Activated CD4-positive, CD25-positive, alpha-beta regulatory T cell (primary cell): ENCODE measurements at places on chromosomes 13 and 19.

GRCh38 chr13:66087269-66087710 is 1142.8 kb downstream of the PCDH9 start:
- DNase-seq, result no peak

DNA sequence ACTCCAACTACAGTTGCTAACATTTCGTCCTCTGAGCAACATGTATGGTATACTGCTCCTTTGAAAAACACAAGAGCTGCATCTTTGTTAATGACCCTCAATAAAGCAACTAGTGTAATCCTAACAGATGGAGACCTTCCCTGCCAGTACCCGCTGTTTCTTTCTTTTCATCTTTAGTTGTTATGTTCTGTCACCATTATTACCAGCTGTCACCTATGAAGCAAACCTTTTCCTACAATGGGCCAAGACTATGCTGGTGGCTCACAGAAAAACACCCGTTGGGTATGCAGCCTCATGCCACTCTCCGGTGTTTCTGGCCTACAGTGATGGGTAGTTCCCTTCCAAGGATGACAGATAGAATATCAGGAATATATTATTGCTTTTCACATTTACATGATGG is 29.7 kb upstream of the CYSLTR2 start:
- no peak for DNase-seq

- DNase-seq, result no peak
These were observed 618.0 kb upstream of the ARGLU1 start for GRCh38 chr13:107185889-107186288.

- DNase-seq, result no peak
These were observed 5.3 kb downstream of the VWA8 start for GRCh38 chr13:41955605-41956004.

DNA sequence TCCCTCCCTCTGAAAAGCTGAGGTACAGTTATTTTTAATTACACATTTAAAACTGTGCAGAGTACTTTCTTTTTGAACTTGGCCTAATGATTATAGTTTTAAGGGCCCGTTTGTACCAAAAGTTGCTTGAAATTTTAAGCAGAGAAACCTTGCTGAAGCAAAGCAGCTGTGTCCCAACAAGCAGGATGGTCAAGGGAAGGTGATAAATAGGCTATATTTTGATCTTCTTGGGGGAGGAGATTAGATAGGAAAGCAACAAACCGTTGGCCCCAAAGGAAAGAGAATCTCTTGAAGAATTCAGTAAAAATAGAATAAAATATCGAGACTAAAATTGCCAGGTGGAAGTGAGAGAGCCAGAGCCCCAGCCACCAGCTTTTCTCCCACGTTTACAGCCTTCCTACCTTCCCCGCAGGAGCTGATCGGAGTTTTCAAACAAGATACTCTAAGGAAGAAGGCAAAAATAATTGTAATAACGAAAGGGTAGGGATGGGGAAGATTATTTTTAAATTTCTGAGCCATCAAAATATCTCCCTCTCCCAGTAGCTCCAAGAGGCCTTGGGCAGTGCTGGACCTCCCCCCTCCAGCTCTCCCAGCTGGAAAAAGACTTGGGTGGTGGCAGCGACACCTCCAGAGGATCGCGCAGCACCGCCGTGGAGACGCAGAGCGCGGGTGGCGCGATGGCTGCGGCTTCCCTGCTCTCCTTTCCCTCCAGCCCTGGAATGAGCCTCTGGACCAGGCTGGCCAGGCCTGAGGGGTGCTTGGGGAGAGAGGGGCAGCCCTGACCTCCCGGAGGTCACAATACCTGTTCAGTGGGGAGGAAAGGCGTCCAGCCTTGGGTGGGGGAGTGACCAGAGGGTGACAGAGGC is 5.8 kb downstream of the ZIC2 start:
- no peak for DNase-seq

GRCh38 chr19:2627319-2627829 is 75.1 kb downstream of the GNG7 start:
- no peak for DNase-seq

DNA sequence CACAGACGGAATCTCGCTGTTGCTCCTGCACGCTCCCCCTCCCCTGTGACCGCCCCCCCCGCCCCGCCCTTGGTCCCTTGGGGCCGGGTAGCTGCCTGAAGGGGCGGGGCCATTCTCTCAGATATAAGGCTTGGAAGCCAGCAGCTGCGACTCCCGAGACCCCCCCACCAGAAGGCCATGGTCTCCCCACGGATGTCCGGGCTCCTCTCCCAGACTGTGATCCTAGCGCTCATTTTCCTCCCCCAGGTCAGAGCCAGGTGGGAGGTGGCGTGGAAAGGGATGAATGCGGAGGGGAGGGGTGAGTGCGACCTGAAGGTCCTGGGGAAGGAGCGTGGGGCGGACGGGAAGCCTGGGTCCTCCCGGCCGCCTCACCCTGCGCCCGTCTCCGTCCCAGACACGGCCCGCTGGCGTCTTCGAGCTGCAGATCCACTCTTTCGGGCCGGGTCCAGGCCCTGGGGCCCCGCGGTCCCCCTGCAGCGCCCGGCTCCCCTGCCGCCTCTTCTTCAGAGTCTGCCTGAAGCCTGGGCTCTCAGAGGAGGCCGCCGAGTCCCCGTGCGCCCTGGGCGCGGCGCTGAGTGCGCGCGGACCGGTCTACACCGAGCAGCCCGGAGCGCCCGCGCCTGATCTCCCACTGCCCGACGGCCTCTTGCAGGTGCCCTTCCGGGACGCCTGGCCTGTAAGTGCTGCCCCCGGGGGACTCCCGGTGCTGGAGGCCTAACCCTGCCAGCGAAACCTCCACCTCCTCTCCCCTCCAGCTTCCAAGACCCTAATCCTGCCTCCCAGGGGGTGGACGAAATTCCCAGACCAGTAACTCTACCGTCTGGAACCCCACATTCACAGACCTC is at the start of gene DLL3:
Gene DLL3, plus strand, starts transcription at position 150 of the 845 bp plus-strand sequence. Its CDS starts 28 bp downstream, at position 178.
- DNase-seq, result no peak

DNA sequence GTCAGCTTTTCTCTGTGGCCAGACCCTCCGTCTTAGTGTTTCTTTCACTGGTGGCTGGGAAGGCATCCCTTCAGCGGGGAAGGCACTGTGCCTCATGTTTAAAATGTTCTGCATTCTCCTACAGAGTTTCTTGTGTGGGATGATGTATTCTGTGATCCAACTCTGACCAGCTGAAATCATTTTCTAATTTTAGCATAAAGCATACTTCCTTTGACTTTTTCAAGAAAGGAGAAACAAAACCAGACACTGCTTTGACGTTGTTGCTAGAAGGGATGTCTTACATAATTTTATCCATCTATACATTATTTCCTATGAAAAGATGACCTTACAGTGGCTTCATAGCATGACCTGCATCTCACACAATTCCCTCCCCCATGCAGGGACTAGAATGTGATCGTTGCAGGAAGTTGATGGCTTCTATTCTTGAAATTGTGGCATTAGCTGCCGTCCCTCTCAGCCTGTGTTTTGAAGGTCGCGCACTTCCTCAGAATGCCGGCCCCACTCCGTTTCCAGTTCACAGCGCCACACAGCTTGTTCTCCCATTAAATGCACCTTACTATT is 38.6 kb upstream of the TEX29 start:
- no peak for DNase-seq

- no peak for DNase-seq
These were observed 442.8 kb downstream of the FGF14 start for GRCh38 chr13:101959016-101959415.

GRCh38 chr19:48739404-48740163 is 826 bp downstream of the RASIP1 start:
- no peak for DNase-seq

GRCh38 chr19:28633319-28634018 is 579.5 kb downstream of the UQCRFS1 start:
- DNase-seq, result no peak

GRCh38 chr13:27415116-27415515 is 9.3 kb upstream of the GTF3A start:
- DNase-seq, result no peak

GRCh38 chr19:13302526-13303270 is 152.5 kb downstream of the IER2 start:
- no peak for DNase-seq

DNA sequence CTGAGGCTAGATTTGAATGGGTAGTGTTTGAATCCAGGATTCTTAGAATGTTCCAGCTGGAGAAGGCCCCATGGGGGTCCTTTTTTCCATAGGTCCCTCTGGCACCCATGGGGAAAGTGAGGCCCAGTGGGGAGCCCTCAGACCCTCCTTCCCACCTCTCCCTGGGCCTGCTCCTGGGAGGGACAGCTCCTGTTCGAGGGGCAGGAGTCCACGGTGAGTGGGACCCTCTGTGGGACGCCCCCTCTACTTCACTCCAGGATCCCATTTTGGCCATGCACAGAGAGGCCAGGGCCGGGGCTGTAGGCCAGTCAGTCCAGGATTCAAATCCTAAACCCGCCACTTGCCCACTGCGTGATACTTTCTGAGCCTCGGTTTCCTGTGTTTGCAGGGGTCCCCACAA is 7.6 kb downstream of the MEF2B start:
- no peak for DNase-seq

DNA sequence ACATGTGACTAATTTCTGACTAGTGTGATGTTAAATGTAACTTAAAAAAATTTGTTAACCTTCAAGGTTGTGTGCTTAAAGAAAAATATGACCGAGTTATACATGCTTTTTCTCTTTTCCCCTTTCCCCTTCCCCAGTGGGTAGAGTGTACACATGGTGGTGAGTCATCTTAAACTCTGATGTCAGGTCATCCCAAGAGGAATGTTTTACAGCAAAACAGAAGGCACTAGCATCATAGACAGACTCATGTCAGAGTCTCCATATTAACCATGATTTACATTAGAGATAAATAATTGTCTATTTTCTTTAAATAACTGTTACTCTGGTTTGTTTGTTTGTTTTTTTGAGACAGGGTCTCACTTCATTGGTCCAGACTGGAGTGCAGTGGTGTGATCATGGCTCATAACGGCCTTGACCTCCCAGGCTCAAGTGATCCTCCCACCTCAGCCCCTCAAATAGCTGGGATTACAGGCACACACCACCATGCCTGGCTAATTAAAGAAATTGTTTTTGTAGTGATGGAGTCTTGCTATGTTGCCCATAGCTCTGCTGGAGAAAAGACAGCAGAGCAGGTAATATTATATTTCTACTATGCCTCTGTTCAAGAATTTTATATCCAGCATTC is 160.4 kb upstream of the PCDH9 start:
- DNase-seq, result no peak
